ENCODE measurements at places on chromosomes 13 and 19. TPM values are rescaled to one million over a fixed set of nuclear protein-coding genes. Genes with fewer than 3 reads are reported as not detected.

PSG6 gene
- polyA plus RNA-seq = not detected

BCL3 gene
- polyA plus RNA-seq = 9.8 TPM

- DNase-seq = no peak
Measured at GRCh38 chr19:2609389-2610116, 92.9 kb downstream of the GNG7 start.

DNA sequence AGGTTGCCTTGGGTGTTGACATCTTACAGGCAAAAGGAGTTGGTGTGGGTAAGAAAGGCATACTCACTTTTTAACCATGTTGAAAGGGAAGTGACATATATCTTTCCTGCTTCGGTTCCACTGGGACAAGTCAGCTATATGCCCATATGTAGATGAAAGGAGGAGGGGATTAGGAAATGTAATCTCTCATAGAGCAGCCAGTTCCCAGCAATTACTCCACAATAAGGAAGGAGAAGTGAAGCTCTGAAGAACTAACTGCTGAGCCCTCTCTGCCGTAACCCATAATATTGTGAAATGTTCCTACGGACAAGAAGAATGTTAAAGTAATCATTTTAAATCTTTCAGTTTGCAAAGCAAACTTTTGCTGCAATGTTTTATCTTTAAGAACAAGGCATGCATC is 82.2 kb downstream of the EDNRB start:
- DNase-seq = no peak

FXYD3 gene
- polyA plus RNA-seq = 23.9 TPM

DNA sequence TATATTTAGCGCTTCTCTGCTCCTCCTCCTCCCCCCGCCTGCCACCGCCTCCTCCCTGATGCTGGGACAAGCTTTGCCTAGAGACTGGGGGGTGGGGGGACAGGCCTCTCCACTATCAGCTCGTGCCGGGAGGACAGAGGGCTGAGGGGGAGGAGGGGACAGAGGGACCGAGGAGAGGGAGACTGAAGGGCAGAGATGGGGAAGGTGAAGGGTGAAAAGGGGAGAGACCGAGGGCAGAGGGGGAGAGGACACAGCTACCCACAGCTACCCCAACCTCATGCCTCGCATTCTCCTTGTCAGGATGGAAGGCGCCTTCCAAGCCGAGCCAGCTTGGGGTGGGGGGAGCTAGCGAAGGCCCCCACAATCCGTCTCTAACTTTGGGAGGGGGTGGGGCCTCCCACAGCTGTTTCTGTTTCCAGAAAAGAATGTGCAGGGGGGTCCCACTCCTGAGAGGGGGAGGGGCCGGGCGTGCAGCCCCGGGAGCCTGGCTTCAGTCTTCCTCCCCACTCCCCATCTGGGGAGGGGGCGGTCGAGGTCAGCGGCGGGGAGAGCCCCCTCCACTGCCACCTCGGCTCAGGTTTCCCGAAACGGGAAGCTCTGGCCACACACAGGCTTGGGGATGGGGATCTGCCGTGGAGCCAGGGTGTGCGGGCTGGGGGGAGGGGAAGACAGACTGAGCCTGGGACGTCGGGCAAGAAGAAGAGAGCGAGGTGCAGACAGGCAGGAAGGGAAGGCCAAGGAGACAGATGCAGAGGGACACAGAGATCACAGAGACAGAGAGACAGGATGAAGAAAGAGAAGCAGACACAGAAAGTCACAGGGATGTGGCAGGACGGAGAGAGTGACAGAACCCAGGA is 1.6 kb downstream of the DACT3 start:
- peak; percentile 73 for DNase-seq

GRCh38 chr13:112885782-112886268 is 83.2 kb upstream of the MCF2L start:
- peak; percentile 90 for DNase-seq

DNA sequence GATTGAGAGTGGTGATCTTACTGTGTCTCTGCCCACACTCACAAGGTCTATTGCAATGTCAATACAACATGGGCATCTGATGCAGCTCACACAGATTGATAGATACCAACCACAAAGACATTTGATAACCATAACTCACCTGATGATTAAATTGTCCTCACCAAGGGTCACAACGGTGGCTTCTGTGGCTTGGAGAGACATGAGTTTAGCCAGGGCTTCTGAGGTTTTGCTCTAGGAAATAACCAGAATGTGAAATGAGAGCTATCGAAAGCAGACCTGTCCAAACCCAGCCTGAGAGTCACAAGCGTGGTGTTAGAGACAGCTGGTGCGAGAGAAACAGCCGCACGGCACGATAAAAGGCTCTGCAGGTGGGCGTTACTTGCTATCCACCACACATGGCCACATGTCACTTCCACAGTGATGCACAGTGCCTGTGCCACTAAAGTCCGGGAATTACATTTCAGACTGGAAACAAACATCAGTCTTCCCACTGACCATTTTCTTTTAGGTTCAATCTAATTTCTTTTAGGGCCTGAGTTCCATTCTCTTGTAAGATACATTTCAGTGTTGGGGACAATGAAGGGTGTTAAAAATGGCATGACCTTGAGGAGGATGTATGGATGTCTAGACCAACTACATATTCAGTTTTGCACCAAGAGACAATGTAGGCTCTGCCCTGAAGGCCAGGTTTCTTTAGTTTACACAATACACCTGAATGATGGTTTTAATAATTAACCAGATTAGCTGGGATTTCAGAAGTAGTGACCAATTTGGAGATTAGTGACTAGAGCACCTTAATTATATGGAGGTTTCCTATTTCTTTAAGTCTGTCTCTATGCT is 53.7 kb downstream of the ATP7B start:
- DNase-seq = no peak

GRCh38 chr19:32041681-32042292 is 303.6 kb upstream of the ZNF507 start:
- peak; percentile 62 for DNase-seq

ADM5 gene
- polyA plus RNA-seq = 1.3 TPM

- DNase-seq = no peak
Measured at GRCh38 chr19:6864325-6864940, 22.9 kb upstream of the ADGRE1 start.

GRCh38 chr13:45024847-45025246 is 35.5 kb downstream of the GPALPP1 start:
- no peak for DNase-seq

TBXA2R gene
- 3.8 TPM for polyA plus RNA-seq

DNA sequence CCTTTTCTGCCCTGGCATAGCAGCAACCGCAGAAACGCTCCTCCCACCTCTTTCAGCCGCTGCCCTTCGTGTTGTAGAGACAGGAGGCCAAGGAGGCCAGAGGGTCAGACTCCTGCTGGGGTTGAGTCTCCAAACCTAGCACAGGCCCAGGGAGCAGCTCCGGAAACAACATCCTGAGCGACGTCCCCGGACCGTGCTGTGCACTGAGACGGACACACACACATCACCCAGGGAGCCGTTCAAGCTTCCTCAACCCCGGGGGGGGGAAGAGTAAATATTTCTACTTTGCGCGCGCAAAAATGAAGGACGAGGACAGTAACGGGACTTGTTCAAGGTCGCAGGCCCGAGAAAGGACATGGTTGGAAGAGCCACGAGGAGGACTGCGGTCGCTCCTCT is 657 bp downstream of the ZNF550 start:
- no peak for DNase-seq

GRCh38 chr13:31739226-31739625 is at the start of gene RXFP2:
Gene RXFP2, plus strand, starts transcription at chr13:31739526. Its CDS starts 87 bp downstream, at chr13:31739613.
- DNase-seq = no peak

TUBA3C gene
- not detected for polyA plus RNA-seq

CBY2 gene
- 0.74 TPM for polyA plus RNA-seq

SSC5D gene
- 2.1 TPM for polyA plus RNA-seq

DNA sequence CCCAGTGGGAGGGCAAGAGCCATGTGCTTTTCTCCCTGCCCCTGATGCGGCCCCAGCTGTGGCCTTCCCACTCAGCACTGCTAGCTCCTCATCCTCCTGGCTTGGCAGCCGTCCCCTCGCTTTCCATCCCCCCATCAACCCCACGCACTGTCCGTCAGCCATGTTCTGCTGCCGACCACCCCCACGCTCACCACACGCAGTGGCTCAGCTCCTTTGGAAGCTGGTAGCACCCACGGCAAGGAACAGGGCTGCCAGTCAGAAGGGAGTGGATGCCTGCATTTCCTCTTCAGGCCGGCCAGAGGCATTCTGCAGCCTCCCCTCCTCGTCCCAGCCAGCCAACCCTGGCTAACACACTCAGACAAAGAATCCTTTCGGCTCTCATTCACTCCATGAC is 6.3 kb downstream of the CALM3 start:
- DNase-seq = no peak

DNA sequence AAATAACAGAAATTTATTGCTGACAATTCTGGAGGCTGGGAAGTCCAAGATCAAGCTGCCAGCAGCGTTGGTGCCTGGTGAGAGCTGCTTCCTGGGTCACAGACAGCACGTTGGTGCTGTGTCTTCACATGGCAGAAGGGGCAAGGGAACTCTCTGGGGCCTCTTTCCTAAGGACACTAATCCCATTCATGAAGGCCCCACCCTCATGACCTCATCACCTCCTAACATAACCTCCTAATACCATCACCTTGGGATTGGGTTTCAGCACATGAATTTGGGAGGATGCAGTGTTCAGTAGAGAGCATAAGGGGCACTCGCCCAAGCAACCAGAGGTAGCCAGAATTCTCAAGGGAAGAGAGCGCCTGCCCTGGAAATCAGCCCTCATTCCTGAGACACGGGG is 15.7 kb downstream of the TMEM150B start:
- DNase-seq = no peak

- no peak for DNase-seq
Measured at GRCh38 chr13:44523146-44524015, 52.7 kb downstream of the TSC22D1 start.

GRCh38 chr19:40623403-40624251 is 22.5 kb downstream of the LTBP4 start:
- no peak for DNase-seq

DNA sequence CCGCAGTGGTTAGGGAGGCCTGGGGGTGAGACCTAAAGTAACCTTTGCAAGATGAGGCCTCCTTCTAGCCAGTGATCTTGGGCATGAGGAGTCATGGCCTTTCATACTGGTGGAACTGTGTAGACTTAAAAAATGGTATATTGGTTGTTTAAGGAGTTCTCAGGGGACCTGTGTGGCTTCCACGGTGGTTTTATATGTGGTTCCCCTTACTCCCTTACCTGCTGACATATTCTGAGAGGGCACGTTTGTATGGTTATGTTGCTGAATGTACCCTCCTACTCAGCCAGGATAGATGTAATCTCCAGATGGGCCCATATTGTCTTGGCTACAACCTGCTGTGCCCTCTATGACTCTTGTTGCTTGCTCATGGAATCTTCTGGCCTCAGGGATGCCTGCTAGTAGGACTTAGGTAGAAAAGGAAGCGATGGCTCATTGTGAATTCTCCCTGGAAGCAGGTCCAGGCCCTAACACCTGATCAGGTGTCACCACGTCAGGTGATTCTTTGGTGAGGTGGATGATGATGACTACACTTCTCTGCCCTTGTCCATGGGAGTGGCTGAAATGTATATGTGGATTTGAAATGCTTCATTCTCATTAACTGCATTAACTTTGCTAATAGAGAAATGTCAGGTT is 1.8 kb downstream of the ZNF460 start:
- no peak for DNase-seq

DNA sequence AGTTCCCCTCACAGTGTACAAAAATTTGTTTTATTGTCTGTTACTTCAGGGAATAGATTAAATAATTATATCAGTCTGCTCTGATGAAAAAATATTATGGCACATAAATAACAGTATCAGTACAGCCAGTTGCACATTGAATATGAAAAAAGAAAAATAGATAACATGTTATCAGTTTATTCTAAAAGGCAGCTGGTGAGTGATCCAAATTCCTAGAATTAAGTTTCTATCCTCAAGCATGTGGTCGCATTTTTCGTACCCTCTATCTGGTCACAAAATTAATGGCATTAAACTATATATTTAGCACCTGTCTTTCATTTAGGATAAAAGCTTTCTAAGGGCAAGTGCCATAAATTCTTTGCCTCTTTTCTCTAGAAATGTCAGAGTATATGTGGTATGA is 944.8 kb upstream of the PCDH9 start:
- no peak for DNase-seq

CLC gene
- 2.9 TPM for polyA plus RNA-seq

NALCN gene
- polyA plus RNA-seq = 2.0 TPM

- no peak for DNase-seq
Measured at GRCh38 chr13:51825681-51826254, 19.2 kb downstream of the TMEM272 start.

GRCh38 chr19:51472607-51473006 is 5.7 kb upstream of the CEACAM18 start:
- DNase-seq = no peak

CEACAM18 gene
- not detected for polyA plus RNA-seq

DNA sequence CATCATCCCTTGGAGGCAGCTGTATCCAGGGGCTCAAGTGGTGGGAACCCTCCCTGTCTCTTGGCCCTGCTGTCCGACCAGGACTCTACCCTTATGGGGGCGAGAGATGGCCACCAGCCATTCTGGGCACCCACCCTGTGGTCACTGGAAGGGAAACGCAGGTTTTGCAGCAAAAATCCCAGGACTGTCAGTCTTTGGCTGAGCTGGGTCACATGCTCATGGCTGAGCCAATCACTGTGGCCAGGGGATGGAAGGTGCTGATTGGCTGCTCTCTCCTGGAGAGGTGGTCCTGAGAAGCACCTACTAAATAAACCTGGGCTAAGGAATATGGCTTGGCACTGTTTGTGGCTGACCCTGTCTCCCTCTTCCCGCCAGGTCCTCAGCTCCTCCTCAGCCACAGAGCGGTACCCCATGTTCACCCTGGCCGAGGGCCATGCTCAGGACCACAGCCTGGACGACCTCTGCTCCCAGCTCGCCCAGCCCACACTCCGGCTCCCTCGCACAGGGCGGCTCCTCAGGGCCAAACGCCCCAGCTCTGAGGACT is 8.9 kb downstream of the ATG4D start:
- no peak for DNase-seq

DNA sequence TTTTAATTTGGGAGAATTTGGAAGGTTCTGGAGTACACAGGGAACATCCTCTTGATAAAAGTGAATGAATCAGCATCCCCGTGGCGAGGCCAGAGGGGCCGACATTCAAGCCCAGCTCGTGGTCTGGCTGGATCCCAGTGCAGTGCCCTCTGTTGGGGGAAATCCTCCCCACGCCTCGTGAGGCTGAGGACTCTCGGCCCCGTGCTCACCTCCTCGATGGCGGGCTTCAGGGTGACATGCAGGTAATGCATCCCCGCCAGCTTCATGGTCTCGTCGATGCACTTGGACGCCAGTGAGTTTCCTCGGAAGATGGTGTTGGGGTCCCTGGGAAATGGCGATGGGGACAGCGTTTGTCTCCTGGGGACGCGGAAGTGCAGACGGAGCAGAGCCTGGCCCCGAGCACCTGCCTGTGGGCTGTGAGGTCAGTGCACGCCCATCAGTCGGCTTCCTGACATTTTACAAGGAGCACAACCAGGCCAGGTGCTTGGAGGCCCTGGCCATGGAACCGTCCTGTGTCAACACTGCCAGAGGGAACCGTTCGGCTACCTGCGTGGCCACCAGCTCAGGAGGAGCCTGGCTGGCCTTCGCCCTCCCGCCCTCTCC is 43.3 kb upstream of the C13orf46 start:
- no peak for DNase-seq

- DNase-seq = no peak
Measured at GRCh38 chr13:44837250-44837649, 152.0 kb downstream of the NUFIP1 start.

- DNase-seq = no peak
Measured at GRCh38 chr13:21701460-21701859, 30.6 kb downstream of the FGF9 start.

GRCh38 chr13:110353339-110353977 is 46.4 kb downstream of the COL4A2 start:
- no peak for DNase-seq

Measured in renal pelvis (tissue), 12 donors.